ENCODE measurements at places on chromosomes 7 and 10. TPM values are rescaled to one million over a fixed set of nuclear protein-coding genes. Genes with fewer than 3 reads are reported as not detected.

The AFAP1L2 gene
- 6.3 TPM for total RNA-seq

The VAX1 gene
- 2.5 TPM for total RNA-seq

The DNA2 gene
- 26.6 TPM for total RNA-seq

The AHCYL2 gene
- total RNA-seq: 34.1 TPM

The CREB5 gene
- total RNA-seq: 22.8 TPM

The GDF2 gene
- not detected for total RNA-seq

The CRTAC1 gene
- total RNA-seq: 5.0 TPM

The PNLIPRP2 gene
- total RNA-seq: not detected

The ARID5B gene
- total RNA-seq: 26.9 TPM

The LEP gene
- not detected for total RNA-seq

The ADIRF gene
- total RNA-seq: not detected

The SERPINE1 gene
- total RNA-seq: not detected

The EVX1 gene
- not detected for total RNA-seq

The CHRM2 gene
- 13.8 TPM for total RNA-seq

The ANKRD22 gene
- not detected for total RNA-seq

The STEAP2 gene
- total RNA-seq: 2.8 TPM

The PRLHR gene
- total RNA-seq: 3.8 TPM

The ARHGEF5 gene
- 1.3 TPM for total RNA-seq

The KAZALD1 gene
- total RNA-seq: 0.94 TPM

The CTBP2 gene
- 79.8 TPM for total RNA-seq

The PRPS1L1 gene
- not detected for total RNA-seq

The SEMA3E gene
- 20.3 TPM for total RNA-seq

The VGF gene
- total RNA-seq: 9.4 TPM

The PPP1R17 gene
- total RNA-seq: 5.0 TPM

The OPN1SW gene
- not detected for total RNA-seq

The LIPF gene
- not detected for total RNA-seq

The PSPH gene
- total RNA-seq: 16.0 TPM

The ANKRD61 gene
- not detected for total RNA-seq

The NME8 gene
- not detected for total RNA-seq

The FAM25C gene
- not detected for total RNA-seq

The LOXL4 gene
- 0.31 TPM for total RNA-seq

The OR13A1 gene
- 0.63 TPM for total RNA-seq

The PDCD11 gene
- total RNA-seq: 36.3 TPM

The SLC26A3 gene
- total RNA-seq: not detected

The HYAL4 gene
- total RNA-seq: not detected

The DMBT1 gene
- under 0.01 TPM for total RNA-seq

The LLCFC1 gene
- not detected for total RNA-seq

The RAB19 gene
- not detected for total RNA-seq

The PRKG1 gene
- 27.2 TPM for total RNA-seq

The SCIN gene
- total RNA-seq: 2.8 TPM
